ENCODE measurements at places on chromosomes 3 and 15.

GRCh38 chr15:49134683-49135341 is 20.6 kb downstream of the COPS2 start:
- DNase-seq: no peak

DNA sequence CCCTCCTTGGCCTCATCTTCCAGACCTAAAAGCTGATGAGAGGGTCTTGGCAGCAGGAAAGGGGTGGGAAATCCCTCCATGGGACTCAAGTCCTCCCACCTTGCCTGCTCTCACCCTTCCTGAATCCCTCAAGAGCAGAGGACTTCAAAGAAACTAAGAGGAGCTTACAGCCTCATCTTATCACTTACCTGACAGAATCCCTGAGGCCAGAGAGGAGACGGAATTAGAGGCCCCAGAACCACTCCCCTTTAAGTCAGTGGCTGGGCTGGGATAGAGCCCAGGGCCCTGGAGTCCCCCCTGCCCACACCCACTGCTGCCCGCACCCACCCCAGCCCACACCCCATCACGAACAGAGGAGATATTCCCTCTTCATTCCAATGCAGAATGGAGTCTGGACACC is 15.2 kb downstream of the LOXL1 start:
- no peak for DNase-seq

DNA sequence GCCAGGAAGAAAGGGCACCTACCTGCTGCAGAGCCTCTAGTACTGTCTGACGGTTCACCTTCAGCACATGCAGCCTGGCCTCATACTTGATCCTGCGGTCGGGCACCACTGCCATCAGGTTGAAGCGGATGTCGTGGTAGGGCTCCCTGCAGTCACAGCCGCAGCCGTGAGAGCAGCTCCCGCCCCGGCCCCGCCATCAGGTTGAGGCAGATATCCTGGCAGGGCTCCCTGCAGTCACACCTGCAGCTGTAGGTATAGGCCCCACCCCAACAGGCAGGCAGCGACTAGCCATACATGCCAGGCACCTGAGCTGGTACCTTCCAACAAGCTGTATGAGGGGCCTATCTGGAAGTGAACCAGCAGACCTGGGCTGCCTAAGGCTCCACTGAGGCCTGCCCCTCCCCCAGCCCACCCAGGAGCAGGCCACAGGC is 38.7 kb downstream of the SEMA3G start:
- DNase-seq: no peak

GRCh38 chr3:707041-707440 is 385.8 kb upstream of the CNTN6 start:
- no peak for DNase-seq

DNA sequence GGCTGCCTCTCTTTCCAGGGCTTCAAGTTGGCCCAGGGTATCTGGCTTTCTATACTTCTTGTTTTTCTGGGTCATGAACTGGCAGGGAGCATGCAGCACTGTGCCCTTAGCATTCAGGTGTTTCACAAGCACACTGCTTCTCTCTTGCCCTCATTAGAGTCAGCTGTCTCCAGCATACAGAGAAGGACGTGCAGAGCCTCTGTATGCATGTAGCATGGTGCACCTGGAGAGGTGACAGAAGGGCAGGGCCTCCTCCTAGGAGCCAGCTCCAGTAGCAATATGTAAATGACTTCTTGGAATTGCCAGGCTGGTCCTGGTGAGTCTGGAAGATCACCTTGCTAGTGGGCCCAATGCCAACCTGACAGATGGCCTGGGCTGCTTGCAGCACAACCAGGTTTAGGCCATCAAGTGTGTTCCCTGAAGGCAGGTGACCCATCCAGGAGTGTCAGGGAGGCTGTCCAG is 44.8 kb upstream of the ATP2C1 start:
- DNase-seq: no peak

GRCh38 chr15:68275165-68275746 is 2.3 kb upstream of the FEM1B start:
- DNase-seq: no peak

Data from effector CD8-positive, alpha-beta T cell (primary cell).